ENCODE measurements at places on chromosomes 11 and 22. TPM values are rescaled to one million over a fixed set of nuclear protein-coding genes. Genes with fewer than 3 reads are reported as not detected.

TMEM191B gene
- total RNA-seq = 0.60 TPM

DNA sequence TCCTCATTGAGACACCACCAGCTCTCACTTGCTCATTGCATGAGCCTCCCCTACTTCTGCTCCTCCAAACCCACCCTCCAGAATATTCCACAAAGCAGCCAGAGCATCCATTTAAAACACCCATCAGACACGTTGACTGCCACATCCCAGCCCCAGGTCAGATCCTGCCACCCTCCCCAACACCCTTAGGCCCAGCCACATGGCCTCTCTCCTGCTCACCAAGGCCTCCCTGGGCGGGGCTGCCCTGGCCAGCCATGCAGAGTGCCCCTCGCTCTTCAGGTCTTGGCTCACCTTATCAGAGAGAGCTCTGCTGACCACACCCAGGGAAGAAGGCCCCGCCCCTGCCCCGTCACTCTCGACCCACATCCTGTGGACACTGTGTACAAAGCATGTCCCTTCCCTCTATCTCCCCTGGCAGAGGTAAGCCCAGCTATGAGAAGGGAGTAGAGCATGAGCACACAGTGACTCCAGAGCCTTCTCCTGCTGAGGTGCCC lies 106.8 kb downstream of the MICAL3 start:
- H3K36me3 ChIP-seq = no peaks in the 10 kb centered on the region
- peak overlapping the region; percentile 7 for H3K27ac ChIP-seq
- H3K27me3 ChIP-seq = no peaks in the 10 kb centered on the region
- DNase-seq = peak; percentile 87
- no peak overlapping the region for H3K4me3 ChIP-seq

GRCh38 chr22:33126881-33127280 lies 68.7 kb upstream of the SYN3 start:
- no peaks in the 10 kb centered on the region for H3K36me3 ChIP-seq
- no peak overlapping the region for H3K27ac ChIP-seq
- no peak overlapping the region for H3K4me3 ChIP-seq
- no peaks in the 10 kb centered on the region for H3K27me3 ChIP-seq
- DNase-seq = no peak

EXT2 gene
- total RNA-seq = 45.0 TPM

GRCh38 chr11:100031973-100032372 lies 655.1 kb upstream of the ARHGAP42 start:
- no peaks in the 10 kb centered on the region for H3K27me3 ChIP-seq
- no peak overlapping the region for H3K27ac ChIP-seq
- H3K4me3 ChIP-seq = no peak overlapping the region

- no peak overlapping the region for H3K27ac ChIP-seq
- no peaks in the 10 kb centered on the region for H3K27me3 ChIP-seq
- H3K36me3 ChIP-seq = no peaks in the 10 kb centered on the region
- no peak overlapping the region for H3K4me3 ChIP-seq
These were observed 29.4 kb upstream of the SORL1 start for GRCh38 chr11:121422675-121423074.

IFT27 gene
- 31.7 TPM for total RNA-seq

- no peak overlapping the region for H3K4me3 ChIP-seq
- no peak overlapping the region for H3K27ac ChIP-seq
- H3K36me3 ChIP-seq = no peaks in the 10 kb centered on the region
- H3K4me1 ChIP-seq = no peaks in the 10 kb centered on the region
These were observed 19.9 kb upstream of the GRAMD1B start for GRCh38 chr11:123410218-123410549.

NAALAD2 gene
- 5.4 TPM for total RNA-seq

- DNase-seq = no peak
- peaks cover 4% of the 10 kb centered on the region for H3K27me3 ChIP-seq
- H3K27ac ChIP-seq = no peak overlapping the region
- H3K36me3 ChIP-seq = no peaks in the 10 kb centered on the region
- H3K4me1 ChIP-seq = no peaks in the 10 kb centered on the region
These were observed 2.3 kb upstream of the ACR start for GRCh38 chr22:50735739-50736030.

DNA sequence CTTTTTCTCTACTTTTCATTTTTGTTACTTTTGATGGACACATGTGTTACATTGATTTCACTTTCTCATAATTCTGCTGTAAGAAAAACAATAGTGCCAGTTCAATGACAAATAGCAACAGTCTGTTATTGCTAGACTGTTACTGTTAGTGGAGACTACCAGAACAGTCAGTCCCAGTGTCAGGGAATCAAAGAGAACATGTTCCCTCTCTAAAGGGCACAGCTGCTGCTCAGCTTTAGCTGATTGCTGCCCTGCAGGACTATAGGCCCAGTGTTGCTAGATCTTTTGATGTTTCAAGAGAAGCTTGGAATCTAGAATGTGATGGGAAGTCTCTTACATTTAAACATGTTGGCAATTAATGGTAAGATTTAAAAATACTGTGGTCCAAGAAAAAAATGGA lies 3.4 kb downstream of the BIRC3 start:
- H3K27me3 ChIP-seq = no peaks in the 10 kb centered on the region
- H3K4me1 ChIP-seq = peaks cover 83% of the 10 kb centered on the region
- H3K27ac ChIP-seq = peak overlapping the region; percentile 95
- H3K36me3 ChIP-seq = peaks cover 21% of the 10 kb centered on the region
- DNase-seq = no peak
- peak overlapping the region; percentile 63 for H3K4me3 ChIP-seq

DNA sequence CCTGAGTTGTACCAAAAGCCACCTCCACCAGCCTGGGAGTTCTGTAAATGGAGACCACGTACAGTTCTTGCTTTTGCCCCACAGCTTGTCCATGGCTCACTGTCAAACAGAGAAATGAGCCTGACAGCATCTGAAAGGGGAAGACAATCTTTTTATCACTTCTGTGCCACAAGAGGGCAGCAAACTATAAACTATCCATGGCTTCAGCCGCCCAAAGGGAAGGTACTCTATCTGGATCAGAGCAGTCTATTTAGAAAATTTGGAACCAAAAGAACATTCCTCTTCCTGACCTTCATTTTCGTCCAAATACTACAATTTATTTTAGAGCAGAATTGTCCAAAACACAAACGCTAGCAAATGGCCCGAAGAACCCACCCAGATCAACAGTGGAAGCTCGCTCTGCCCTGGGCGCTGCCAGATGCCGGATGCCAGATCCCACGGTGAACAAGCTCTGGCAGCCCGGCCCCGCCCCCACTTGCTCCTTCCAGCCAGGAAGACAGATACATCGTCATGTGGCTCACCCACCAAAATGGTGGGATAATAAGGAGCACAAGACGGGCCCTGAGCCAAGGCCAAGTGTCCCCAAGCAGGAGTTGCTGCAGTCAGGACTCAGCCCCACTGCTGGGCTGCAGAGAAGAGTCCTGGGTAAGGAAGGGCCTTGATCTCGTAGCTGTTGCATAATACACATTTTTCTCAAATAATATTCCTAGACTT lies 23.9 kb upstream of the SCGB1A1 start:
- H3K4me1 ChIP-seq = peaks cover 23% of the 10 kb centered on the region
- peak; percentile 84 for DNase-seq
- no peaks in the 10 kb centered on the region for H3K27me3 ChIP-seq
- peak overlapping the region; percentile 60 for H3K27ac ChIP-seq

KIF18A gene
- total RNA-seq = 1.7 TPM

GRCh38 chr22:45197606-45198462 lies 34.1 kb downstream of the NUP50 start:
- H3K27me3 ChIP-seq = no peaks in the 10 kb centered on the region
- DNase-seq = peak; percentile 61
- H3K36me3 ChIP-seq = peaks cover 47% of the 10 kb centered on the region
- H3K27ac ChIP-seq = no peak overlapping the region
- H3K4me1 ChIP-seq = no peaks in the 10 kb centered on the region
- no peak overlapping the region for H3K4me3 ChIP-seq

DNA sequence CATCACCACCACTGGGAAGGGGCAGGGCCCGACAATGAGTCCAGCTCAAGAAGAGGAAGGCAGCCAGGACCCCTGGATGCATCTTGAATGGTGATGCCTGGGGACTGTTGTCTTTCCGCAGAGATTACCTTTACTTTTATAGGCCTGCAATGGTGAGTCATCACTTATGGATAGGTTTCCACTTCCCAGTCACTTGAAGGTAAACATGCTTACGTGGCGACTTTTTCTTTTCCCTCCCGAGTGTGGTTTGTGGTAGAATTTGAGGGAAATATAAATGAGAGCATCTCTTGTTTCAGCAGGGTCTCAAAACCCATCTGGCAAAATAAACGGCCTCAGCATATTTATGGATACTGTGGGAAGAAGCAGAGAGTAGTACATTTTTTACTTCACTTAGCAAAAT lies at the start of gene MMP13:
Gene MMP13, minus strand, starts transcription at position 109 of the 400 bp plus-strand sequence. Its CDS starts 27 bp downstream, at position 82.
- DNase-seq = no peak
- no peaks in the 10 kb centered on the region for H3K36me3 ChIP-seq
- H3K4me1 ChIP-seq = no peaks in the 10 kb centered on the region
- no peak within 1 kb of the TSS for H3K27ac ChIP-seq
- H3K27me3 ChIP-seq = no peaks in the 10 kb centered on the region

DNA sequence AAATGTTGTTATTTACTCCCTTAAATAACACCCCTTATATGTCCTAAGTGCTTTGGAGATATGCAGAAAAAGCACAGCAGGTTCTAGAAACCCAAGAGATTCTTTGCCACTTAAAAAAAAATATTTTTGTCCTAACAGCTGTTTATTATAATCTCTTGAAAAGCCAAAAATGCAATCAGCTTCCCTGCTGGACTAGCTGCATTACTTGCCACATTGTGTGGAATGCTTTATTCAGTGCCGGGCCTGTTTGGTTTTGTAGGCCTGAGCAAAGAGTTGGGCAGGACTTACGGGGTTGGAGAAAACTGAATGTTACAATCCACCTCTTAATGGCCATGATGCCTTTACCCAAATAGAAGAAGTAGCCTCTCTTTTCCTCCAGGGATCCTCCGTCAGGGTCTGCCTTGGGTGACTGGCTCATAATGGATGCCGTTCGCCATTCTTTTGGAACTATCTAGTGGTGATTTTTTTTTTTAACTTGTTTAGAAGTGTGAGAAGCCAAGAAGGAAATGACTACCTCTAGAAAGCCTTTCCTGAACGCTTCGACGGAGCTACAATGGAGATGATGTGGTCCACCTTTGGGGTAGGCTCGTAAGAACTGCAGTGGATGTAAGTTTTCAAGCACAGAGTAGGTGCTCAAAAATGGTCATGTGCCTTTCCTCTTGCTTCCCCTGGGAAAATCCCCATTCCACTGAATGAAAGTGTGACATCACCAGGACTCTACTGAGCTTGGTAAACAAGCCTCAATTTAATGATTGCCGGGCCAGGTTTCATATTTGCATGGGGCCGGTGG lies 241.3 kb upstream of the NCAM1 start:
- H3K36me3 ChIP-seq = no peaks in the 10 kb centered on the region
- H3K4me1 ChIP-seq = no peaks in the 10 kb centered on the region
- H3K27me3 ChIP-seq = no peaks in the 10 kb centered on the region
- H3K27ac ChIP-seq = no peak overlapping the region
- no peak for DNase-seq

GRCh38 chr11:76601272-76601671 lies 69.3 kb downstream of the LRRC32 start:
- no peak for DNase-seq
- H3K4me3 ChIP-seq = no peak overlapping the region
- no peaks in the 10 kb centered on the region for H3K27me3 ChIP-seq
- H3K4me1 ChIP-seq = no peaks in the 10 kb centered on the region

CBX7 gene
- total RNA-seq = 89.7 TPM

GRCh38 chr11:34586488-34587281 lies 34.2 kb upstream of the EHF start:
- H3K4me3 ChIP-seq = no peak overlapping the region
- H3K4me1 ChIP-seq = no peaks in the 10 kb centered on the region
- H3K27ac ChIP-seq = no peak overlapping the region

JHY gene
- 4.7 TPM for total RNA-seq

CAVIN3 gene
- 35.6 TPM for total RNA-seq
